ENCODE measurements at places on chromosomes 2 and 18. TPM values are rescaled to one million over a fixed set of nuclear protein-coding genes. Genes with fewer than 3 reads are reported as not detected.
A peak's percentile ranks its signal among the peaks of the same experiment; 100 is the strongest.

The CTLA4 gene
- not detected for total RNA-seq

The SERPINB4 gene
- not detected for total RNA-seq

The SFT2D3 gene
- total RNA-seq: 2.8 TPM

The CDH19 gene
- 2.0 TPM for total RNA-seq

The GORASP2 gene
- total RNA-seq: 40.6 TPM

The CDK5R2 gene
- not detected for total RNA-seq

The CHRNG gene
- not detected for total RNA-seq

The ARHGEF4 gene
- total RNA-seq: 6.7 TPM

- no peak overlapping the region for H3K27ac ChIP-seq
- H3K4me3 ChIP-seq: no peak overlapping the region
- no peaks in the 10 kb centered on the region for H3K36me3 ChIP-seq
Measured at GRCh38 chr18:59573962-59574361, 123.3 kb downstream of the CCBE1 start.

DNA sequence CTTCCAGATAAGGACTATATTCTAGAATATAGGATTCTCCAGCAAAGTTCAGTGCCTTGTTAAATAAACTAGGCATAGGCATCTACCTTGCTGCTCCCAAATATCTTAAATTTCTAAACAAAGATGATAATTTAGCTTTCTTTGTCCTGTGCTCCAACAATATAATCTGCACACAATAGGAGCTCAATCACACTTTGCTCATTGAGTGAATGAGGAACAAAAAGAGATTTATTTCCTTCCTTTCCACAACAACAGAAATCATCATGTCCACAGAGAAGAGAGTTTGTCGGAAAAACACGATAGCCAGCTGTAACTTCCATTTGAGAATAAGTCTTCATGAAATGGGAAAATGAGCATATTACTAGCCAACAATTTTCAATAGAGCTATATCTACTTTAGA, 256.7 kb downstream of the TCF4 start:
- no peaks in the 10 kb centered on the region for H3K36me3 ChIP-seq
- DNase-seq: no peak
- H3K4me1 ChIP-seq: no peaks in the 10 kb centered on the region
- H3K27me3 ChIP-seq: no peaks in the 10 kb centered on the region

- H3K4me1 ChIP-seq: no peaks in the 10 kb centered on the region
- no peak overlapping the region for H3K27ac ChIP-seq
- no peaks in the 10 kb centered on the region for H3K27me3 ChIP-seq
- H3K36me3 ChIP-seq: no peaks in the 10 kb centered on the region
- DNase-seq: no peak
Measured at GRCh38 chr2:86786001-86786536, 4.6 kb downstream of the CD8A start.

DNA sequence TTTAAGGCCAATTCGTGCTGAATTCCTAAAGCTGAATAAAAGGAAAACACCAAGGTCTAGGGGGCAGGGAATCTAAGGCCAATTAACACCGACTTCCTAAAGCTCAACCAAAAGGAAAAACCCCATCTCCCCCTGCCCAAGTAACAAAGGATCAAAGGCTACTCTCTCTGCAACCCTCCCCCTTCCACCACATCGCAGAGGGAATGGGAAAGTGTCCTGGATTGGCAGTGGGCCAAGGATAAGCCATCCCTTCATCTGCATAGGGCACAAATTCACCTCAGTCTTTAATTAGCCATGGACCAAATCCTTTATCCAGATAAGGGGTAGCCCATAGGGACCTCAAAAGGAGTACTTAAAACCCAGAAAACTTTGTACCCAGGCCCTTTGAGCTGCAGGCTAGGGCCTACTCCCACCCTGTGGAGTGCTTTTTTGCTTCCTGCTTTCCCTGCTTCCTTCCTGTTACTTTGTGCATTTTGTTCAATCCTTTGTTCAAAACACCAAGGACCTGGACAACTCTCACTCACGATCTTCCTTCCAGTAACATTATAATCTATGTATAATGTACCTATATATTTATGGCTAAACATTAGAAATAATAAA, 2119.8 kb upstream of the CELF4 start:
- no peaks in the 10 kb centered on the region for H3K36me3 ChIP-seq
- H3K4me3 ChIP-seq: no peak overlapping the region
- no peaks in the 10 kb centered on the region for H3K4me1 ChIP-seq
- no peak for DNase-seq
- H3K27ac ChIP-seq: no peak overlapping the region
- no peaks in the 10 kb centered on the region for H3K27me3 ChIP-seq

GRCh38 chr2:112958428-112959108, 19.2 kb upstream of the IL36G start:
- no peak for DNase-seq
- H3K27ac ChIP-seq: no peak overlapping the region
- no peaks in the 10 kb centered on the region for H3K4me1 ChIP-seq

GRCh38 chr2:27024188-27024587, 8.6 kb upstream of the TMEM214 start:
- DNase-seq: no peak
- H3K36me3 ChIP-seq: no peaks in the 10 kb centered on the region
- no peak overlapping the region for H3K27ac ChIP-seq
- no peaks in the 10 kb centered on the region for H3K27me3 ChIP-seq
- H3K4me1 ChIP-seq: no peaks in the 10 kb centered on the region

DNA sequence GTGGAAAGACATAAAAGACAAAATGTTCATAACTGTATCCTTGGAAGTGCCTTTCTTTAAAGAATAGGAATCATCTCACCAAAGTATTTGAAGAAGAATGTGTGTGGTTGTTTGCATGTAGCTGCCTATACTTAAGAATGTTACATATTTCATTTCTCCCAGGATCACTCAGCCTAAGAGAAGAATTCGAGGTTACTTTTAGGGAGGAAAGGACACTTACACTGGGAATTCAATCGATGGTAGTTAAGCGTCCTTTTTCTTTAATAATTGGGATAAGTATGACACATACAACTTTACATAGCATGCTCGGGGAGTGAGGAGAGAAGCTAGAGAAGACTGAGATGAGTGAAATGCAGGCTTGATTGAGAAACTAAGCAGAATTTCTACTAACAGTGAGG, 22.0 kb upstream of the CYP1B1 start:
- H3K36me3 ChIP-seq: no peaks in the 10 kb centered on the region
- no peak overlapping the region for H3K27ac ChIP-seq
- no peaks in the 10 kb centered on the region for H3K27me3 ChIP-seq
- peaks cover 15% of the 10 kb centered on the region for H3K4me1 ChIP-seq

GRCh38 chr2:233691443-233692433, 952 bp upstream of the UGT1A6 start:
- H3K27me3 ChIP-seq: no peaks in the 10 kb centered on the region
- H3K4me1 ChIP-seq: no peaks in the 10 kb centered on the region
- no peaks in the 10 kb centered on the region for H3K36me3 ChIP-seq

DNA sequence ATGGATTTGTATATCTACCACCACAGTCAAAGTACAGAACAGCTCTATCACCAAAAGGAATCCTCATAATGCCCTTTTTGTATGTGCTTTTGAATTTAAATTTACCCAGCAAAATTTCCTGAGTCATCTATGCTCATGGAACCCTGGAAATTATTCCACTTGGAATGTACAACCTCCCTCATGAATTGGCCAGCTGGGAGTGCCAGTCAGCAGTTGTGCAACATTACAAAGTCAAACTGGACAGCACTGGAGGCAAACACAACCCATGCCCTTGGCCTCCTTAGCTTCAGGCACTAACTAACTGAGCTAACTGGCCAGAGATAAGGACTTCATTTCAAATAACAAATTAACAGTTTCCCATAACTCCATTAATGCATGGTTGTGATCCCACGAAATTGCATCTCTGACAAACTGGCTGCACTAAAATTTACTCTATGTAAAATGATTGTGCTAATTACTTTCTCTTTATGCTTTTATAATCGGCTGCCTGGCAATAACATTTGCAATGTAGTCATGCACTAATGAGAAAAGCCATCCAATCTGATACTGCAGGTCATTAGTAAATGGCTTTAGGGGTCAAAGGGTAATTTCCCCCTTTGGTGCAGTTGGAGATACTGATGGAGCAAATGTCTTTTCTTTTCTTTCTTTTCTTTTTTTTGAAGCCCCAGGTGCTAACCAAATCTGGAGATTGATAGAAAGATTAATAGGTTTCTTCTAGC, 270.5 kb downstream of the ACTR3 start:
- no peaks in the 10 kb centered on the region for H3K4me1 ChIP-seq
- no peak overlapping the region for H3K27ac ChIP-seq

- H3K36me3 ChIP-seq: no peaks in the 10 kb centered on the region
- H3K27ac ChIP-seq: no peak overlapping the region
- no peak for DNase-seq
- no peak overlapping the region for H3K4me3 ChIP-seq
Measured at GRCh38 chr2:37317746-37318145, 6.9 kb downstream of the PRKD3 start.

GRCh38 chr2:170394641-170395387, 216.9 kb downstream of the MYO3B start:
- DNase-seq: no peak
- no peaks in the 10 kb centered on the region for H3K4me1 ChIP-seq
- no peak overlapping the region for H3K4me3 ChIP-seq
- H3K27ac ChIP-seq: no peak overlapping the region
- H3K27me3 ChIP-seq: no peaks in the 10 kb centered on the region

DNA sequence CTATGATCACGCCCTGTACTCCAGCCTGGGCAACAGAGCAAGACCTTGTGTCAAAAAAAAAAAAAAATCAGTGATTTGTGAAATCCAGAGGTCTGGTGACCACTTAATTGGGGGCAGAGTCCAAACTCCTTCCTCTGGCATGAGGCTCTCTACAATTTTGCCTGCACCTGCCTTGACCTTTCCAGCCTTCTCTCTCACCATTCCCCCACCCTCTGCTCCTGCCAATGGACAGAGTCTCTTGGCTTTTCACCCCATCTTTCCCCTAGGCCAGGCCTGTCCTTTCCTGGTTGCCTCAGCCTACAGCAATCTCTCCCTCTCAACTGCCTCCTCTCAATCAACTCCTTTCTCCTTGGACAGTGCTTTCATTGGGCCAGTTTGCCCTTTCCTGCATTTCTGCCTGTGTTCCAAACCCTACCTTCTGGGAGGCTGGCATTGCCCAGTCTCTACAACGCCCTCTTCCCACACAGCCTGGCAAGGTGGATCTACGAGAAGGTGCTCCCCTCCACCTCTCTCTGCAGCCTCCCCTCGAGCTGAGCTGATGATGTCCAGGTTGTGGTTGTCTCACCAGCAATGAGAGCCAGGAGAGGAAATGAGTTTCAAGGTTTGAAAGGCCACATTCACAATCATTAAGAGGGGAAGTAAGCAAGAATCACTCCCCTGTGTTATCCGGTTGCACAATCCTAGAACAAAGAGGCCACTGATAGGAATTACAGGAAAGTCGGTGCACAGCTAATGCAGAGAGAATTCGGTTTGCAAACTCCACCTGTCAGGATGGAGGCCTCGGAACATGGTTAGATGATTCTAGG, 39.5 kb upstream of the NPAS2 start:
- DNase-seq: peak; percentile 71
- H3K4me1 ChIP-seq: no peaks in the 10 kb centered on the region
- H3K36me3 ChIP-seq: no peaks in the 10 kb centered on the region
- H3K27me3 ChIP-seq: no peaks in the 10 kb centered on the region

GRCh38 chr2:675460-675859, 1.7 kb downstream of the TMEM18 start:
- no peak for DNase-seq
- no peaks in the 10 kb centered on the region for H3K4me1 ChIP-seq
- H3K27ac ChIP-seq: no peak overlapping the region
